Mesangial cell (primary cell): ENCODE measurements at places on chromosomes 7 and 10. TPM values are rescaled to one million over a fixed set of nuclear protein-coding genes. Genes with fewer than 3 reads are reported as not detected.

FKBP6 gene
- total RNA-seq: 0.16 TPM in 1 of 2 replicates, not detected in the other

IGFBP3 gene
- total RNA-seq: 56.2 and 173 TPM in 2 replicates

ZPBP gene
- not detected in 2 replicates for total RNA-seq

GPNMB gene
- 1.1 and 17.5 TPM in 2 replicates for total RNA-seq

IMMP2L gene
- total RNA-seq: 2.8 and 10.3 TPM in 2 replicates

CALCR gene
- total RNA-seq: not detected in 2 replicates

DLG5 gene
- 35.8 and 46.8 TPM in 2 replicates for total RNA-seq

HYAL4 gene
- not detected in 2 replicates for total RNA-seq
